ENCODE measurements at places on chromosomes 1 and 21.
A peak's percentile ranks its signal among the peaks of the same experiment; 100 is the strongest.

DNA sequence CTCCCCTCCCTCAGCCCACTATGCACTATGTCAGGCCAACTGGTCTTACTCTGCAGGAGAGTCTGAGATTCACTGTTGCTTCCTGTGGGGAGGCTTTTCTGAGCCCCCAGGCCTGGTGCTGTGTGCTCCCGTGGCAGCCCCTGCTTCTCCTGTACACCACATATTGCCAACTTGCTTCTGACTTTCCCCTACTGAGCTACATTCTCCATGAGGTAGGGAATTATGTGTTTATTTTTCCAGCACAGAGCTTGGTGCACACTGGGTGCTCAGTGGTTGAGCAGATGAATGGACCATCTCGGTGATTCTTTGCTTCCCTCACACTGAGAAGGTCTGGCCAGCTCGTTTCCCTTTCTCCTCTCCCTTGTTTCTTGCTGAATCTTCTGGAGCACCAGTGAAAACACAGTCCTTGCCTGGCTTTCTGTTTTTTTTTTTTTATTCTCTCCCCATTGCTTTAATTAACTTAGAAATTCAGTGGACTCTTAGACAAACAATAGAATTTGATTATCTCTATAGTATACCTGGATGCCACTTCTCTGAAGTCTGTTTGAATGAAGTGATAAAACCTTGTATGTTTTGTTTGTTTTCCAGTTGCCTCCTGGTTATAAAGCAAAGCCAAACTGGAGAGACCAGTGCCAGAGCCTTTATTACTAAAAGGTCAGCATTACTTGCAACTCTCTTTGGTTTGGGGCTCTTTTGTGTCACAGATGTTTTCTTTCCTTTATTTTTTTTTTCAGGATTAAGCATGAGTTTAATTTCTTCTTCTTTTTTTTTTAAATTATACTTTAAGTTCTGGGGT, 50.3 kb upstream of the CNIH3 start:
- no peak for DNase-seq

DNA sequence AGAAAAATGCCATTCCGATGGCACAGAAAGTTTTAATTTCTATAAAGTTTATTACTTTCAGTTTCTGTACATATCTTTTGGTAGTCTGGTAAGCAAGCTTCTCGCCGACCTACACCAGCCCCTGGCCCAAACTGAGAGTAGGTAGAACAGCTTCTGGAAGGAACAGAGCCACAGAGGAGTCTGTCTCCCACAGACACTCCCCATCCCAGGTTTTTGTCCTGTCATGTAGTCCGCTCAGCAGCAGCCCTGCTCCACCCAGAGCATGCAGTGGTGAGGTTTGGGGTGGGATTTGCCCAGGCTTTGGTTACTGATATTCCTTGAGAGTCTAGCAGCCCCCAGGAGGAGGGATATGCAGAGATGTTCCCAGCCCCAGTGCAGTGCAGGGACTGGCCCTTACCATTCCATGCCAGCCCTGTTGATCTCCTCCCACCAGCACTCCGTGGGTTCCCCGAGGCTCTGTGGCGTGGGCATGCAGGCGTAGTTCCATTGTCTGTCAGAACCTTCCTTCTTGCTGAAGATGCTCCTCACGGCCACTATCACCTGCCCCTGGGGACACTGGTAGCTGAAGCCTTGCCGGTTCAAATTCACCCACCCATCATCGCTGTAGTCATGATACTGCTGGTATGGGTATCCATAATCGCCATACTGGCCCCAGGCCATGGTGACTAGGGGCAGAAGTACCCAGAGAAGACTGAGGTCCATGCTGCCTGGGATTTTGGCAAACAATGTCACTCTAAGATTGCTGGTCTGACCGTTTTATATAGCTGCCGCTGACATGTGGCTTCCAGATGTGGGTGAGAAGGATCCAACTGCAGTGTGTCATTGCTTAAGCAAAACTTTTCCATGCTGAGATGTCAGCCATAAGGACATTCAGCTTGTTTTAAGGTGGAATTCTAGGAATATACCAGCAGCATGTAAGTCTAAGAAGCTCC, at the start of gene DPT:
TSS of gene DPT (minus strand) at position 734 of the 932 bp plus-strand sequence. CDS start at position 702, 32 bp downstream.
- no peak for DNase-seq

DNA sequence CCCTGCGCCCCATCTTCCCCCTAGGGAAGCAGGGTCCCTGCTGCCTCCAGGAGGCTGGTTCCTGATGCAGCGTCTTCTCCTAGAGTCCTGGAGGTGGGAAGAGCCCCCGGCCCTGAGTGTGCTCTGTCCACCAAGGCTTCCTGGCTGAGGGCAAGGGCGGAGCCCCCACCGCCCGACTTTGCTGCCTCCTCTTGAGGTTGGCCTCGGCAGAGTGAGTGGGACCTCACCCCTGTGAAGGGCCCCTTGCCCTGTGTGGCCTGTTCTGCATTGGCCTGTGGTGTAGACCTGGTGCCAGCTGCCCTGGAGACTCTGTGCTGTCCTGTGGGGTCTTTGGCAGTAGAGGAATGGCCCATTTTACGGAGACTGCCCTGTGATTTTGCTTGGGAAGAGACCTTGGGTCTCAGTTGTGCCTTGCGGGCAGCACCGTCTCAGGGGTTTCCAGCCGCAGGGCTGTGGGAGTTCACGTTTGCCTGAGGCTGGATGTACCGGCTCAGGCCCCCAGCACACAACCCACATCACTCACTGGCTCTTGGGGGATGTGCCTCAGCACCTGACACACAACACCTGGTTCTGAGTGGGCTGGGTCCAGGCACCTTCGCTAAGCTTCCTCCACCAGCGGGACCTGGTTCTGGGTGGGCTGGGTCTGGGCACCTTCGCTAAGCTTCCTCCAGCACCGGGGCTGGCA, 73.6 kb downstream of the SKI start:
- no peak for DNase-seq

GRCh38 chr1:247864644-247865043, 7.7 kb downstream of the TRIM58 start:
- DNase-seq, result no peak

DNA sequence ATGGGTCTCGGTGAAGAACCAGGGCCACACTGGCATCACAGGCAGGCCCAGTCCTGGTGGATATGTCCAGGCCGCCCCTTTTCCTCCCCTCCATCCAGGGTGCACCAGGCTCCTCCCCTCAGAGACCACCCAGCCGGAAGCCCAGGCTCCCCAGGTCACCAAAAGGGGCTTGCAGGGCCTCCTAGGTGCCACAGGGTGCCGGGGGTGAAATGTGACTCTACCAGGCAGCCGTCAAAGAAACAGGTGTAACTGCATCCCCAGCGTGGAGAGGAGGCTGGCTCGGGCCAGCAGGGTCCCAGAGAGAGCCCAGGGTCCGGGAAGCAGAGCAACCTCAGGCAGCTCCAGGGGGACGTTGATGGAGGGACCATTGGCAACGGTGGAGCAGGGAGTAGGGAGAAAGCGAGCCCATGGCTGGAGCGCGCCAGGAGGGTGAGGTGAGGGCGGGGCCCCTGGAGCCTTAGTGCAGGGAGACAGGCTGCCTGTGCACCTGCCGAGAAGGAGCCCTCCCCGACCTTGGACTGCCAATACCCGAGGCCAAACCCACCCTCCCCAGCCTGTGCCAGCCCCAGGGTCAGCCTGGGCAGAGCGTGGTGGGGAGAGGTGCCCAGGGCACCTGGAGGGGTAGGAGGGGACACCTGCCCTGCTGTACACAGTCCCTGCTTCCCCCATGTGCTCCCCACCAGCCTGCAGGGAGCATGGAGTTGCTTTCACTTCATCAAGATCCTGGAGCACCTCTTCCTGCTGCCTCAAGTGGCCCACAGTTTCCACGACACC, 48.3 kb upstream of the POFUT2 start:
- no peak for DNase-seq

DNA sequence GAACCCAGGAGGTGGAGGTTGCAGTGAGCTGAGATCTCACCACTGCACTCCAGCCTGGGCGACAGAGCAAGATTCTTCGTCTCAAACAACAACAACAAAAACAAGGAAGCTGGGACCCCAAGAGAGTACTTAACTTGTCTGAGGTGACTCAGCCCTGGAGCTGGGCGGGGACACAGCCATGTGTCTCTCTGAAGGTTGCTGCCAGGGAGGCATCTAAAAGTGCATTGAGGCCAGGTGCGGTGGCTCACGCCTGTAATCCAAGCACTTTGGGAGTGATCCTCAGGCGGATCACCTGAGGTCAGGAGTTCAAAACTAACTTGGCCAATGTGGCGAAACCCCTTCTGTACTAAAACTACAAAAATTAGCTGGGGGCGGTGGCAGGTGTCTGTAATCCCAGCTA, 7.7 kb downstream of the IFI6 start:
- no peak for DNase-seq

DNA sequence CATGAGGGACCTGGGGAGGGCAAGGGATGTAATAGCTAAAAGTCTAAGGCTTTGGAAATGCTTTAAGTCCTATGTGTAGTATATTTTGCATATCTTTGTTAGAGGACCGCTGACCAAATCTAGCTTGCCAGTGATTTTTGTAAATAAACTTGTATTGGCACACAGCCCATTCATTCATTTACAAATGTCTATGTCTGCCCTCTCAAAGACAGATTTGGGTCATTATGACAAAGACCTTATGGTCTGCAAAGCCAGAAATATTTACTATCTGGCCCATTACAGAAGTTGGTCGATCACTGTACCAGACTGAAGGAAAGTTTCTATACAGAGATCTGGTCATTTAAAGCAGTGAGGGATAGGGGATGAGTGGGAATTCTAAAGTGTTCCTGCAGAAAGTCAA, 120.1 kb upstream of the RAVER2 start:
- no peak for DNase-seq

GRCh38 chr1:220207411-220207810, 64.8 kb downstream of the RAB3GAP2 start:
- no peak for DNase-seq

DNA sequence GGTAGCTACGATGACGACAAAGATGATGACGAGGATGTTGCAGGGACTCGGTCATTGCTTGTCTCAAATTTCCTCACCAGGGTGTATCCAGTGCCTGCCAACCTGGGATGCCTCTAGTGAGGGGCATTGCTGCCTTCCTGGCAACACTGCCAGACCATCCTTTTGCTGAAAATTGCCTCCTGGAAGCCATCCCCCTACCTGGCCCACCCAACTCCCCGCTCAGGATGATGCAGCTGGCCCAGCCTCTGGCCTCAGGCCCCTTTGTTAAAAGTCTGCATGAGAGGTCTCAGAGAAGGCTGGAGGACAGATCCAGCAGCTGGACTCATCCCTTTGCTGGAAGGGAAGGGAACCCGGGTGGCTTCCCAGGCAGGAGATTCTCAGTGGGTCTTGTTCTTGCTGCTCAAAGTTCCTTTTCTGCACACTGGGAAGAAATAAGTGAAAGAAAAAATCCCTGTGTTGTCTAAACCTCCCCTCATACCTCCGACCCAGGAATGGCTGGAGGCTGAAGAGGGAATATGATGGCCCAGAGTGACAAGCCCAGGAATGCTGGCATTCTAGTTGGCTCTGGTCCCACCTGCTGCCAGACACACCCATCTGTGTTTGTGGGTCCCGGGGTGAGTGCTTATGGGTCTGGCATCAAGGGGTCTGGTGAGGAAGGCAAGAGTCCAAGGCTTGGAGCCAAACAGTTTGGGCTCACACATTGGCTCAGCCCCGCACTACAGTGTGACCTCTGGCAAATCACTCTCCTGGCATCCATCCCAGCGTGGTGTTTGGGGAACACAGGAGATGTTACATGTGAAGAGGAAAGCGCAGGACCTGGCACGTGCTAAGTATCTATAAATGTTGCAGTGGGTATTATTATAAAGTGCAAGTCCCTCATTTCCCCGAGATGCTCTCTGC, 6.7 kb upstream of the FNDC5 start:
- DNase-seq, result no peak

DNA sequence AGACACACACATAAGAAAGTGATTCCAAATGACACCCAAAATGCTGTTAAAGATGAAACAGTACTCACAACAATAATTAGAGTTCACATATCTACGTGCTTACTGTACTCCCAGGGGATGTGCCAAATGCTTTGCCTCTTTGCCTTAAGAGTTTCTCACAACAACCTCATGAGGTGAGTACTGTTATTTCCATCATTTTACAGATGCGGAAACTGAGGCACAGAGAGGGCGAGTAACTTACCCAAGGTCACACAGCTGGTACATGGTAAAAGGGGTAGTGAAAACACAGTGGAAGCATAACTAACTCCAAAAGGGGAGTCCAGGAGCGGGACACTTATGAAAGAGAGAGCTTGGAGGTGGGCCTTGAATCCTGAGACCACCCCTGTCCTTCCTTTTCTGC, 171.8 kb downstream of the ACTL8 start:
- DNase-seq, result no peak

DNA sequence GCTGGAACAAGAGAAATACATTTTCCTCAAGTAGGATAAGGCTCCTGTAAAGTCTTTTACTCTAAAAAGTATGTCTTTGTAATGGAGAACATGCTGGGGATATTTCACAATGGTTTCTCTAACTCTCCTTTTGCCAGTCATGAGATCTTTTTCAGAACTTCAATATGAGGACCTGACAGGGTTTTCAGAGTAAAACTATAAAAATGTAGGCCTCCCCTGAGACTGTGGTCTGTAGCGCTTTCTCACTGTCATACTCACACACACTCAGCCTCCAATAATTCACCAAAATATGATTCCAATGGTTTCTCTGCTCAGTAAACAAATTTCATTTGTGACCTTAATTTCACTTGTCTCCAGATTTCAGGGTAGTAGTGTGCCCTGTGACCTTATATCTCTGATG, 440.1 kb upstream of the PTBP2 start:
- DNase-seq, result no peak

DNA sequence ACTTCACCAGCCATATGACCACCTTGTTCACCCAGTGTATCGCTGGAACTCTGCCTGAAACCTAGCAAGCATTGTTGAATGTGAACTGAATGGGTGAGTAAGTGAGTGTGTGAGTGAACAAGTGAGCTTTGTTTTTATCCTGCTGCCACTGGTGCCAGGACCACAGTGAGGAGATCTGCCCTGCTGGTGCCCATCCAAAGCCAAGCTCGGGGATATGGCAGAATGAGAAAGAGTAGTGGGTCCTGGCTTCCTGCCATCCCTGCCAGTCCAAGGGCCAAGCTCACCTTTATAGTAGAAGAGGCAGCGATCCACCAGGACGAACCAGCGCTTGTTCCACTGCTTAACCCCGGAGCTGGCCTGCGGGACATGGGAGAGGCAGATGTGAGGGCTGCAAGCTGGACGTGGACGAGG, 53.4 kb upstream of the GOLT1A start:
- peak; percentile 74 for DNase-seq

All from midbrain (tissue), 1 donor.